ENCODE measurements at places on chromosomes 16 and 17. TPM values are rescaled to one million over a fixed set of nuclear protein-coding genes. Genes with fewer than 3 reads are reported as not detected.

The TBC1D28 gene
- total RNA-seq = not detected

The CENPV gene
- total RNA-seq = 4.5 TPM

The ATP6V0D1 gene
- total RNA-seq = 129 TPM

The KRTAP2-2 gene
- total RNA-seq = not detected

The TMC7 gene
- total RNA-seq = 0.52 TPM

The VEZF1 gene
- total RNA-seq = 28.5 TPM

The FOXL1 gene
- 7.2 TPM for total RNA-seq

The ASPA gene
- 3.3 TPM for total RNA-seq

The CDRT15L2 gene
- not detected for total RNA-seq

The ACSM3 gene
- total RNA-seq = 0.69 TPM

The TEPSIN gene
- 8.2 TPM for total RNA-seq

The CHD9 gene
- total RNA-seq = 32.7 TPM

The FDXR gene
- total RNA-seq = 62.7 TPM

The SEPTIN1 gene
- total RNA-seq = under 0.01 TPM

The CTRB2 gene
- total RNA-seq = not detected

The PGAP3 gene
- total RNA-seq = 20.2 TPM

The ANKRD40CL gene
- total RNA-seq = not detected

The KPNA2 gene
- total RNA-seq = 45.8 TPM

The TP53TG3C gene
- total RNA-seq = not detected

The TBC1D3G gene
- total RNA-seq = not detected

The KRTAP16-1 gene
- not detected for total RNA-seq

The HOXB13 gene
- total RNA-seq = not detected

The COQ7 gene
- 16.7 TPM for total RNA-seq

The TMIGD1 gene
- not detected for total RNA-seq

The ASIC2 gene
- total RNA-seq = 0.09 TPM

The CHMP1A gene
- total RNA-seq = 89.5 TPM

The SLC6A2 gene
- not detected for total RNA-seq

The OR1A1 gene
- total RNA-seq = not detected

The SOST gene
- total RNA-seq = not detected

The MYH13 gene
- not detected for total RNA-seq

The BLTP2 gene
- 110 TPM for total RNA-seq

The MYADML2 gene
- total RNA-seq = not detected

The MEIOB gene
- total RNA-seq = not detected

All from bronchial smooth muscle cell (primary cell).